Stimulated activated CD8-positive, alpha-beta memory T cell treated with anti-CD3 and anti-CD28 coated beads, Interleukin-15, amount 100 ng/mL, for 1 hour (primary cell): ENCODE measurements at places on chromosomes 11 and 22.

DNA sequence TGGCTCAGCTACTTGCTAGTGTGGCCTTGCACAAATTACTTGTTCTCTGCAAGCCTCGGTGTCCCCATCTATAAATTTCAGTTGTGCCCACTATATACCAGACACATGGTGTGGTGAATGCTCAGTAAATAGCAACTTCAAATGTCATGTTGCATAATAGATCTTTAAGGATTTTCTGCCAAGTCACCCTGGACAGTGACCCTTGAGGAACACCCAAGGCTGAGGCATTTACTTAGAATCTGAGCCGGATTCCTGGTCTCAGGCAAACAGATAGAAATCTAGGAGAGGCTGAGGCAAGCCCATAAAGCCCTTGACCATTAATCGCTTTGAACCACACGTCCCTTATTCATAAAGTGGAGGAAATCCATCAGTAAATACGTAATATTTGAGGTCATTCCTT lies 9.7 kb downstream of the TEAD1 start:
- no peak for DNase-seq

DNA sequence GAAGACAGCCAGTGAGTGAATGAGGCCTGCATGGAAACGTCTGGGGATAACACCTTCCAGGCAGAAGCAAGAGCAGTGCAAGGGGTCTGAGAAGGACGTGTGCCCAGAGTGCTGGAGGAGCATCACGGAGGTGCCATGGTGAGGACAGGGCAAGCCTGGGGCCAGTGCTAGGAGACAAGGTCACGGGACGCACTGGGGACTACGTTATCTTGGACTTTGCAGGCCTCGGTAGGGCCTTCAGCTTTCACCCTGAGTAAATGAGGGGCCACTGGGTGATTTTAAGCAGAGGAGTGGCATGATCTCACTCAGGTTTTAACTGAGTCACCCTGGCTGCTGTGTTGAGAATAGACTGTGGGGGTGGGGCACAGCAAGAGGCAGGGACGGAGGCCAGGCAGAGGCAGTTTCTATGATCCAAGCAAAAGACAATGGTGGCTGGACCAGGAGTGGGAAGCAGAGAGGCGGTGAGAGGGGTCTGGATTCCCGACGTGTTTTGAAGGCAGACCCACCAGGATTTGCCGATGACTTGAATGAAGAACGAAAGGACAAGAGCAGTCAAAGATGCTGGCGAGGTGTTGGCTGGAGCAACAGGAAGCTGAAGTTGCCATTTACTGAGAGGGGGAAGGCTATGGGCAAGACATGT lies 102.7 kb upstream of the PARVA start:
- no peak for DNase-seq

DNA sequence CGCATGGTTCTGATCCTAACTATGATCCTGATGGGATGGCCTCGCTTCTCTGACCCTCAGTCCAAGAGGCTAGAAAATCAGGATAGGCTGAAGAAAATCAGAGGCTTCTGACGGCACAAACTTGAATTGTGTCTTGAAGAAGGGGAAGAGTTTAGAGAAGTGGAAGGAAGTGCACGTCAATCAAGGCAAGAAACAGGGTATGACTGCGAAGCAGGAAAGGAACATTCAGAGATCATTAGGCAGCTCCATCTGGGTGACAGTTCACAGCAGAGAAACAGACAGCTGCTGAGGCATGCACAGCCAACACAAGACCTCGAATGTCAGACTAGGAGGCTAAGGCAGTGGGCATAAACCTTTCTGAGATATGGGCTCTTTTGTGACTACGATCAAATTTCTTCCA lies 29.3 kb downstream of the CLPB start:
- no peak for DNase-seq

GRCh38 chr22:39928536-39929520 lies 27.9 kb downstream of the GRAP2 start:
- no peak for DNase-seq

- no peak for DNase-seq
Measured at GRCh38 chr11:22976146-22976545, 115.9 kb upstream of the CCDC179 start.

- no peak for DNase-seq
Measured at GRCh38 chr11:35275786-35276170, 136.8 kb downstream of the CD44 start.
